ENCODE measurements at places on chromosomes 12 and 14. TPM values are rescaled to one million over a fixed set of nuclear protein-coding genes. Genes with fewer than 3 reads are reported as not detected.
A peak's percentile ranks its signal among the peaks of the same experiment; 100 is the strongest.

Gene LYZ
- total RNA-seq = 16.4 TPM

Gene SLC6A12
- total RNA-seq = not detected

Gene RBMS2
- total RNA-seq = 10.3 TPM

DNA sequence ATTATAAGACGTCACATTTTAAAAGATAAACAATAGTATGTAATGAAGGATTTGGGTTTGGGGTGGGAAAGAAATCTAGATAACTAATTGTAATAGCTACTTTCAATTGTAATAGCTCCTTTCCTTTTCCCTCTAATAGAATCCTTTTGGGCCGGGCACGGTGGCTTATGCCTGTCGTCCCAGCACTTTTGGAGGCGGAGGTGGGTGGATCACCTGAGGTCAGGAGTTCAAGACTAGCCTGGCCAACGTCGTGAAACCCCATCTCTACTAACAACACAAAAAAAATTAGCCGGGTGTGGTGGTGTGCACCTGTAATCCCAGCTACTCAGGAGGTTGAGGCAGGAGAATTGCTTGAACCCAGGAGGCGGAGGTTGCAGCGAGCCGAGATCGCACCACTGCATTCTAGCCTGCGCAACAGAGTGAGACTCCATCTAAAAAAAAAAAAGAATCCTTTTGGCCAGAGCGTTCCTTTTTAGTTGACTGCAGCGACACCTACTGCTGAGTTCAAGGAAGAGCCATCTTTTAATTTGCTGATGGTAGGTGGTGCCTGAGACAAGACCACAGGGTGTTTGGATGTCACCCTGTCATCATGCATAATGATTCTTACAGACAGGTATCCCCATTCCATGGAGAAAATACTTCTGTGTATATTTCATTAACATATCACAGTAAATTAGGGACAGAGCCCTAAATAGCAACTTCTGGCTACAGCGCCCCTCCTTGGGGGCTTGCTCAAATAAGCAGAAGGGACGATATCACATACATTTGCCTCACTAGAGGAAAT lies 79.5 kb downstream of the ARMH4 start:
- DNase-seq = peak; percentile 39

All from activated naive CD8-positive, alpha-beta T cell treated with anti-CD3 and anti-CD28 coated beads, Interleukin-2, amount 10 ng/mL, durations not matched to agents 7 days and 5 days (primary cell).